Aortic smooth muscle cell (primary cell): ENCODE measurements at places on chromosomes 16 and 17. TPM values are rescaled to one million over a fixed set of nuclear protein-coding genes. Genes with fewer than 3 reads are reported as not detected.

Gene PRSS27
- total RNA-seq, result 0.56 and 0.92 TPM in 2 replicates

Gene TMEM114
- not detected in 2 replicates for total RNA-seq

Gene FOXF1
- under 0.01 TPM in 2 replicates for total RNA-seq

Gene ZNF594
- 7.8 and 7.9 TPM in 2 replicates for total RNA-seq

Gene MRTFB
- 3.8 and 5.3 TPM in 2 replicates for total RNA-seq

Gene C17orf100
- 0.37 and 0.40 TPM in 2 replicates for total RNA-seq

Gene QPRT
- total RNA-seq, result 2.9 and 3.8 TPM in 2 replicates

Gene EPN3
- total RNA-seq, result 0.13 TPM in 1 of 2 replicates, not detected in the other

Gene TAOK1
- 57.9 and 61.3 TPM in 2 replicates for total RNA-seq

Gene KRTAP2-3
- total RNA-seq, result not detected in 2 replicates

Gene SMTNL2
- total RNA-seq, result not detected in 2 replicates

Gene THAP11
- 27.5 and 28.2 TPM in 2 replicates for total RNA-seq

Gene ITGB3
- total RNA-seq, result 10.7 and 14.2 TPM in 2 replicates

Gene TBC1D3K
- not detected in 2 replicates for total RNA-seq

Gene HIRIP3
- total RNA-seq, result 10.3 and 11.8 TPM in 2 replicates

Gene MYH1
- not detected in 2 replicates for total RNA-seq

Gene KRTAP1-1
- not detected in 2 replicates for total RNA-seq

Gene LGALS9
- 3.0 and 3.2 TPM in 2 replicates for total RNA-seq

Gene GINS2
- total RNA-seq, result 6.3 and 9.2 TPM in 2 replicates

Gene CSH1
- not detected in 2 replicates for total RNA-seq

Gene PCYT2
- 55.0 and 60.2 TPM in 2 replicates for total RNA-seq

Gene TRIM72
- total RNA-seq, result not detected in 2 replicates

Gene PMP22
- total RNA-seq, result 52.1 and 53.6 TPM in 2 replicates

Gene MMP28
- total RNA-seq, result 0.12 and 0.79 TPM in 2 replicates
